Uterus (tissue), 4 donors: ENCODE measurements at places on chromosomes 6 and 20. TPM values are rescaled to one million over a fixed set of nuclear protein-coding genes. Genes with fewer than 3 reads are reported as not detected.

DNA sequence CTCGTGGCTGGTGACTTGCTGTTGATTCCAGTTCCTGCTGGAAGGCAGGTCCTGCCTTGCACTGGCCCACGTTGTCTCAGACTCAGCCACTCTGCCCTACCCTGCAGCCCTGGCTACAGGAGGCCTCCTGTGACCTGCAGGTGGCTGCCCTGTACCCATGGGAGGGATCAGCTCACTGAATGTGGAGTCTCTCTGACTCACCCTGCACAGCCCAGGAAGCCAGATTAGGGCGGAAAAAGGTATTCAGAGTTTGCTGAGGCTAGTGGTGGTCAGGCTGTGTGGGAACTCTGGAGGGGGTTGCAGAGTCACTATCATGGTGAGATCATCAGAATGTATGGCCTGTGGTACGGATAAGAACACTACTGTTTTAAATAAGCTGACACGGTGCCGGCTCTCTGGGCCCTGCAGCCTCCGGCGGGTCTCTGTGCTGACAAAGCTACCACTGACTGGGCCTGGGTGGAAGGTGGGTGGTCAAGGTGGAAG, 24.7 kb upstream of the PYGB start:
- DNase-seq, result peak; percentile 9

The ADAT2 gene
- total RNA-seq, result 3.8 TPM

- DNase-seq, result peak; percentile 81
Observed at GRCh38 chr20:49587111-49587570, 19.2 kb upstream of the PTGIS start.

DNA sequence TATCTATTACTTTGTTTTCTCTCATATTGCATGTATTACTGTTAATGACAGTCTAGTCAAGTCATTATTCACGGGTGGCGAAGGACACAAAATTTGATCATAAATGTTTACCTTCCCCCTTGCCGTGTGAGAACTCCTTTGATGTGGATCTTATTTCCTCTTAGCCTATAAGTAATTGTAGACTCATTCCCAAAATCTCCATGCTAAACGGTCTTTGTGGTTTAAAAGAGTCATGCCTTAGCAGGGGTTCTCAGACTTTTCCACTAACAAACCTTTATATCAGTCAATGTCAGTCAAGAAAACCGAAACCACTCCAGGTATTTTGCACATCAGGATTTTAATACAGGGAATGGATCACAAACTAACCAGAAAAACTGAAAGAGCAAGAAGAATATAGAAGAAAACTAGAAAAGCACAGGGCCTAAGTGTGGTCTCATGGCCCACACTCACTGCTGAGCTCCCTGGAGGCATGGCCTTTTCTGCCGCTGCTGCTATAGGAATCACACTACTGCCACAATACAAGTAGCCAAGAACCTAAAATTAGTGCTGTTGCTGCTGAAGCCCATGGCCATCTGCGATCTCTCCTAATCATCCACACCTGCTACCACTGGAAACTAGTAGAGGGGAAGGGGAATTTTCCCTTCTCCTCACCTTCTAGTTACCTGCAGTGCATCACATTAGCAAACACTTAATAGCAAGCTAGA, 186.0 kb upstream of the POU3F2 start:
- DNase-seq, result no peak

GRCh38 chr20:63215101-63216040, 560 bp downstream of the YTHDF1 start:
- no peak for DNase-seq

DNA sequence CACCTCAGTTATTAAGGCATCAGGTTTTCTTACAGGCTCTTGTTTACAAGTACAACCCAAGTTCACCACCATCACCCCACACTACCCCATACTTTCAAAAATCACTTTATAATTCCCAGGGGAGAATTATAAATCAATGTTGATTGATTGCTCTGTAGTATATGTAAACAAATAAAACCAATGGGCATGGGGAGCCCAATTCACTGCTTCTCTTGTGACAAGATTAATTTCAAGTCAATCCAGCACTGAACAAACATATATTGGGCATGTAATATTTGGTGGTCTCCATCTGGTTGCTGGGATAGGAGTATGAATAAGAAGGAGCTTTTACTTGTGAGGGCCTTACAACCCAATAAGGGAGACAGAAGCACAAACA, 95.8 kb downstream of the CLVS2 start:
- DNase-seq, result no peak

The CLDN20 gene
- total RNA-seq, result not detected

DNA sequence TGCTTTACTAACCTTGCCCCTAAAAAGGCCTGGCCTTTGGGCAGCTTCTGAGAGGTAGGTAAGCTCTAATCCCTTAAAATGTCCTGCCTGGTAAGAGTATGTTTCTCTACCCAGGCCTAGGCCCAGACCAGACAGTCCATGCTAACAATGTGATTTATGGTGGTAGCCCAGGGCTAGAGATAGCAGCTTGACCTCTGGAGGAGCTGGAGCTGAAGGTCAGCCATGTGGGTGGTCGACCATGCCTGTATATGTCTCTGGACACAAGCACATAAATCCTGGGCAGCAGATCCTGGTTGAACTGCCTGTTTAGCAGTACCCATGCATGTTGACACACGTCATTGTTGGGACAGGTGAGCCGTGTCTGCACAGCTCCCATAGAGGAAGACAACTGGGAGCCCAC, 62.1 kb upstream of the PHACTR1 start:
- DNase-seq, result no peak

DNA sequence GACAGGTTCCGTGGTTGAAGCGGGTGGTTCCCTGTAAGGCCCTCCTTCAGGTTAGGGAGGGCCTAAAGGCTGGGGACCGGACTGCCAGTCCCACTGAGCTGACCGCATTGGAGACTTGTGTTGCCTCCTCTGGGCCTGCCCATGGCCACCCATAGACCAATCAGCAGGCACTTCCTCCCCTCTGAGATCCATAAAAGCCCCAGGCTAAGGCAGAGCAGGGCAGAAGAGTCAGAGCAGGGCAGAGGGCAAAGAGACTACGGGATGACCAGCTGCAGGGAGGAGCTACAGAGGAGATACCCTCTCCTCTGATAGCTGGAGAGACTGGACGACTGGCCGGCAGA, 537.4 kb downstream of the TENT5A start:
- no peak for DNase-seq

GRCh38 chr6:161274488-161274858, 612 bp upstream of the AGPAT4 start:
- no peak for DNase-seq

The PTCRA gene
- 2.0 TPM for total RNA-seq

The PIM1 gene
- total RNA-seq, result 44.5 TPM

The TNFRSF21 gene
- total RNA-seq, result 5.0 TPM

The CRYBG1 gene
- 6.9 TPM for total RNA-seq

DNA sequence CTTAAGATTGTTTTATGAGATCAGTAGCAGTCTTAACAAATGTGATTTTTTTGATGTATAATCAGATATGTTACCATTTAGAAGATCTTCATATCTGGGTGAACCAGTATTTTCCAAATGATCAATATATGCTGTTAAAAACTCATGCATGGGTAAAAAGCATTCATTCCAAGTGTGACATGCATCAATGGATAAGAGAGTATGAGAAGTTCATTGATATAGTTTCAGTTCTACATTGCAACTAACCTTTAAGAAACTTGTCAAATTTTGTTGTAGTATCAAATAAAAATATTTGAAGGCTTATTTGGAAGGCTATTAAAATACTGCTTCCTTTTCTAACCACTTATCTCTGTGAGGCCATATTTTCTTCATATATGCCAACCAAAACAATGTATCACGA, 117.7 kb downstream of the FIG4 start:
- no peak for DNase-seq

GRCh38 chr6:44980841-44981240, 347.3 kb upstream of the RUNX2 start:
- no peak for DNase-seq

DNA sequence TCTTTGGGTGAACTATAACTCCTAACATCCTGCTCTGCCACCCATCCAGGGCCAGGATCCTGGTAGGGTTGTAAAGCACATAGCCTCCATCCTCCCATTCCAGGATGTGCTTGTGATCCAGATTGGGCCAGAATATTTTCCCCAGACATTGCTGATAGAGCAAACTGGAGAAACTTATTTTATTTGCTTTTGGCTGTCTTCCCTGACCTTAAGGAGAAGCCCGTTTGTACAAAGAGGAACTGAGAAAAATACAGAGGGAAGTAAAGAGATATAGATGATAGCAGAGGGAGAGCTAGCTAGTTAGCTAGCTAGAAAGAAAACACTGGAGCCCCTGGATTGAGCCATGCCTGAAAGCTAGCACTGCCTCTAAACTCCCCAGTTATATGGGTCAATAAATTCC, 9.0 kb upstream of the HDAC2 start:
- no peak for DNase-seq

The PI16 gene
- total RNA-seq, result 5.2 TPM

DNA sequence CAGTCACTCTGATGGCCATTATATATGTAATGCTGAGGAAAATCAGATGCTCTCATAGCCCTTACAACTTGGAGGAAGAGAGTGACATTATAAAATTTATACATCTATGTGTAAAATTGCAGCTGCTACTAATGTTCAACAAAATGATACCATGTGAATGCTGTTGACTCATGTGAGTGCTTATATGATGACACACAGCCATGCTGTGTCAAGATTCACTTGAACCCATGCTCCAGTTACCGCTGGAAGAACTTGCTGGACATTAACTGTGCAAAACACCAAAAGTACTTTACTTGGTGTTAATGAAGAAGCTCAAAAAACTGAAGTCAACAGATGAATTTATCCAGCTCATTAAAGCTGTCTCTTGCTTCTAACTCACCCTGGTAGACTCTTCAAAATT, 318.9 kb upstream of the PLCB4 start:
- DNase-seq, result no peak

- no peak for DNase-seq
Observed at GRCh38 chr6:117007659-117008058, 130.6 kb downstream of the RFX6 start.

The TMEM244 gene
- not detected for total RNA-seq

The SGK2 gene
- 5.9 TPM for total RNA-seq

DNA sequence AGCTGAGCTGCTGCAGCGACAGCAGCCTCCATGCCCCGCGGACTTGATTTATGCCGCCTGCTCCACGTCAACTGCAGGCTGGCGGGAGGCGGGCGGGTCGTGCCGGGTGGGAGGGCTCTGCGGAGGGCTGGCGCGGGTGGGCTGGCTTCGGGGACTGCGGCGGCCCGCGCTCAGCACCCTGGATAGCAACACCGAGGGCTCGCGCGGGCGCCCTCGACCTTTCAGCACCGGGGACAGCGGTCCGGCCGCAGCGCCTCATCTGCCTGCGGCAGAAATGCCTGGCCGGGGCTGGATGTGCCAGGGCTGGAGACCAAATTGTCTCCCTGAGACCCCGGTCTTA, 792 bp downstream of the SNAP25 start:
- peak; percentile 72 for DNase-seq

GRCh38 chr20:57919049-57919448, 209.2 kb upstream of the PMEPA1 start:
- no peak for DNase-seq

DNA sequence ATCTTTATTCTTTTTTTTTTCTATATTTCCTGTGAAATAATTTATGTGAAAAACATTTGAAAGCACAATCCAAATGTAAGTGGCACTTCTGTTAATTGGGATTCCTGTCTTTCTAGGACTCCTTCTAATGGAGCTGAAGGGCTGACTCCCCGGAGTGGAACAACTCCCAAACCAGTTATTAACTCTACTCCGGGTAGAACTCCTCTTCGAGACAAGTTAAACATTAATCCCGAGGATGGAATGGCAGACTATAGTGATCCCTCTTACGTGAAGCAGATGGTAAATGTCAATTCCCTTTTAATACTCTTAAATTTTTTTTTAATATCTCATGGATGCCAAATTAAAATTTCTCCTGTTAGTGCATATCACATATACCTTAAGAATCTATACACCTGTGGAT, 35.0 kb downstream of the CDC5L start:
- DNase-seq, result no peak

- no peak for DNase-seq
Observed at GRCh38 chr6:148365041-148365440, 22.4 kb downstream of the SASH1 start.

DNA sequence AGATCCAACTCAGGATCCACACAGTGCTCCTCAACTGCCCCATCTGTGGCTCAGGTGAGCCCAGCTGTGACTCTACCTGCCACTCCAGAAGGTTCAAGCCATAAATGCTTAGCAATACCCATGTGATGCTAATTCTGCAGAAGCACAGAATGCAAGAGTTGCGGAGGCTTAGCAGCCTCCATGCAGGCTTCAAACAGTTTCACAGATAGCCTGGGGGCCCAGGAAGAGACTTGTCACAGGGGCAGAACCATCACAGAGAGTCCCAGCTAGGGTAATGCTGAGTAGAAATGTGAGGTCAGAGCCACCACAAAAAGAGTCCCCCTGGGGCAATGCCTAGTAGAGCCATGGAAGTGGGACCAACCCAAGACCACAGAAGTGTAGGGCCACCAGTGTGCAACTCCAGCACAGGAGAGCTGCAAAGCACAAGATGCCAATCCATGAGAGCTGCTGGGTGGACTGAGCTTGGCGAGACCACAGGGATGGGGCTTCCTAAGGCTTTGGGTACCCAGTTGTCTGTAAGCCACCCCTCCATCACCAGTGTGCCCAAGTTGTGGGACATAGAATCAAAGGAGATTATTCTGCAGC, 283.9 kb downstream of the UBE3D start:
- DNase-seq, result no peak

DNA sequence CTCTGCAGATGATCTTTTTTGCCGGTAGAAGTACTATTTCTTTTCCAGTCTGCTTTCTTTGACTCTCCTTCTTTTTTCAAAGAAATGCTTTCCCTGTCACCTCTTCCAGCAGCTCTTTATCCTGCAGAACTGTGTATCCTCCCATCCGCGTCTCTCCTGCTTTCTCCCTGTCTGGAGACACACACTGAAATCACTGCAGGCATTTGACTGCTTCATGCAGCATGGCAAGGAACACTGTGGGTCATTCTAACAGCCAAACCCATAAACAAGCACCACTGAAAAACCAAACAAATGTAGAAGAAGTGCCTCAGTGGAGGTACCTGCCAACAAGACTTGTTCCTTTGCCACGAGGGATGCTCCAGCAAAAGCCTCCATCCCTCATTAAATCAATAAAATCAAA, 403.7 kb upstream of the CITED2 start:
- DNase-seq, result no peak

DNA sequence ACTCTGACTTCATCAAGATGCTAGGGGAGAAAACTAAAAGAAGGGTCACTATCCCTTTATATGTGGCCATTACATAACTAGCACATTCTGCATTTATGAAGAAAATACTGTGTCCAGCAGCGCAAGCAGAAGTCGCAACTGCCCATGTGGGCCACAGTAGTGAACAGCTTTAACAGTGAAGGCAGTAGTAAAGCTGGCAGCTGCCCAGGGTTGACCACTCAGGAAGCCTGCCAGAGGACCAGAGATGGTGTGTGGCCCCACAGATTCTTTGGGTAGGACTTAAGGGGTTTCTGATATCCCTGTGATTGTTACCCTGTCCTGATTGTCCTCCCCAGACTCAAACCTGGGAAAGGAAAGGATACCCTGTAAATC, 88.3 kb upstream of the NT5E start:
- peak; percentile 16 for DNase-seq

GRCh38 chr6:34317882-34318498, 69.2 kb upstream of the SMIM29 start:
- DNase-seq, result no peak
